Foreskin keratinocyte (primary cell): ENCODE measurements at places on chromosomes 13 and 19. TPM values are rescaled to one million over a fixed set of nuclear protein-coding genes. Genes with fewer than 3 reads are reported as not detected.

DNA sequence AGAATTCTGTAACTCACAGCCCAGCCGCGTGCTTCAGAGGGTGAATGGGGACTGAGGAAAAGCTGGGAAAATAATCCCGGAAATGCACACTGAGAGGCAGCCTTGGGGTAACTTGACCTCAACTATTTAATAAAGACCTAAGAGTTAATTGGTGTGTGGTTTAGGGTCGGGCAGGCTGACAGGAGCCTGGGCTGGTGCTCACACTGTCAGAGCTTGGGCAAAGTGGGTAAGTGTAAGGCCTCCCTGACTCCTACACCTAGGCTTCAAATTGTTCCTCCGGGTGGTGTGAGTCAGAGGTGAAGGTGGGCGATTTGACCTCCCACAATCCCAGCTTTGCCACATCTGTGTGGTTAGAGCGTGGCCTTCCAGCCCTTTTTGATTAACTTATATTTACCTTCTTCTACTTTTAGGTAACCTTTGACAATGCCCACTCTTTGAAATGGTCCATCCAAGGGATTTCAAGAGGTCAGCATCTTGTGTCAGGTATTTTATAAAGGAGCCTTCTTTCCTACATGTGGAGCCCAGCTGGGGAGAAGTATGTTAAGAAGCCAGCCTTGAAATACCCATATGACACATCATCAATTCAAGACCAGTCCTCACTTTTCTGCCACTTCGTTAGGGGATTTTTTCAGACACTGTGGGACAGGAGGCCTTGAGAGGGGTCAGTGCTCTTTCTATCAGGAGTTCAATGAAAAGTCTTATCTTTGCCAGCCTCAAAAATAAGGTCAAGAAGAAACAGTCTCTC is 114.2 kb downstream of the NUFIP1 start:
- DNase-seq: no peak

DNA sequence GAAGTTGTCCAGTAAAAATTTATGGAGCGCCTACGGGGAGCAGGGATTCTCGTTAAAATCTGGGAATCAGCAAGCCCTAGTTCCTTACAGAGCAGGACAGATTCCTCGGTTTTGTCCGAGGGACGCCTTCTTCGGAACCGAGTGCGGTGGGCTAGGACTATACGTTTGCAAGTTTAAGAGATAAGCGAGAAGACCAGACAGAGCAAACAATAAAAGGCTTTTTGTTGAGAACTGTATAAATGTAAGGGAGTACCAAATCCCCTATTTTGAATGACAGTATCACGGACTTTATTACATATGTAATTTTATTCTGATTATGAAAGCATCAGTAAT is 971 bp upstream of the ANKRD10 start:
- DNase-seq: no peak

GRCh38 chr13:111048387-111048786 is 66.7 kb upstream of the ARHGEF7 start:
- no peak for DNase-seq

DNA sequence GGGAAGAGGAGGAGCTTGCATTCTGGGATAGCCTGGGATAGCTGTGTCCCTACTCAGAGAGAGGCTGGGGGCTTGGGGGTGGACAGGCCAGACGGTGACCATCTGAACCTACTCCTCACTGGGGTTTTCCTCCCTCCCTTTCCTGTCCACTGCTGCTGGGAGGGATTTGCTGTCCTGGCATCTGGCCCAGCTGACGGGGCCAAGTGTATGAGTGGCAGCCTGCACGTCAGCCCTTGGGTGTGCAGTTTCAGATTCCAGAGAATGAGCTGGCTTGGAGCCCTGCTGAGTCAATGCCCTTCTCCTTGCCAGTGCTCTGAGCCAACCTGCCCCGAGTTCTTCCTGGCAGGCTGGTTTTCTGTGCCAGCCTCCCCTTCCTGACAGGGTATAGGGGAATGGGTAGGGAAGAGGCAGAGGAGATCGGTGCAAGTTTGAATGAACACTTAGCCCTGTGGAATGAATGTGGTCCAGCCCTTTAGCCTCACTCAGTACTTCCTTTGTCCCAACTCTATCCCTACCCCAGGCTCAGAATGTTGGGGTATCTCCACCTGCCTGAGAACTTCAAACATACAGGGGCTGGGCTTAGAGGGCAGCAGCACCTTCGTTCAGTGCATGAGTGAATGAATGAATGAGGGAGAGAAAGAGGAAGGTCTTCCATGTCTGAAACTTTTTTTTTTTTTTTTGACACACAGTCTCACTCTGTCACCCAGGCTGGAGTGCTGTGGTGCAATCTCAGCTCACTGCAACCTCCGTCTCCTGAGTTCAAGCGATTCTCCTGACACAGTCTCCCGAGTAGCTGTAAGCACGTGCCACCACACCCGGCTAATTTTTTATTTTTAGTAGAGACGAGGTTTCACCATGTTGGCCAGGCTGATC is 1.8 kb upstream of the ANGPTL4 start:
- peak; percentile 98 for DNase-seq

GRCh38 chr13:49303533-49304252 is 56.0 kb downstream of the CDADC1 start:
- DNase-seq: no peak

DNA sequence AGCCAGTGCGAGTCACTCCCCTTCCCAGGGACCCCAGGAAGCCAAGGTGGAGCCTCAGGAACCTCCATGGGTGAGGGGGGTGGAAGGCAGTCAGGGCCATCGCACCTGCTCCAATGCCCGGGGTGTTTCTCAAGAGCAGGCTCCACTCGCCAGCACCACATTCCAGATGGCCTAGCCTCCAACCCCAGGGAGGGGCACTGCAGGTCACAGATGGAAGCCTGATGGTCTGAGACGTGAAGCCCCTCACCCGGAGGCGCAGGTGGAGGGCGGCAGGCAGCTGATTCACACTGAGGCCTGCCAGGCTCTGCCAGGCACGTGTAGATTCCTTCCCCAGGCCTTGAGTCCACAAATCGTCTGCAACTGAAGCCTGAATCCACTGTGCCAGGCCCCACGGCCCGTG is 23.0 kb upstream of the ISYNA1 start:
- no peak for DNase-seq

DNA sequence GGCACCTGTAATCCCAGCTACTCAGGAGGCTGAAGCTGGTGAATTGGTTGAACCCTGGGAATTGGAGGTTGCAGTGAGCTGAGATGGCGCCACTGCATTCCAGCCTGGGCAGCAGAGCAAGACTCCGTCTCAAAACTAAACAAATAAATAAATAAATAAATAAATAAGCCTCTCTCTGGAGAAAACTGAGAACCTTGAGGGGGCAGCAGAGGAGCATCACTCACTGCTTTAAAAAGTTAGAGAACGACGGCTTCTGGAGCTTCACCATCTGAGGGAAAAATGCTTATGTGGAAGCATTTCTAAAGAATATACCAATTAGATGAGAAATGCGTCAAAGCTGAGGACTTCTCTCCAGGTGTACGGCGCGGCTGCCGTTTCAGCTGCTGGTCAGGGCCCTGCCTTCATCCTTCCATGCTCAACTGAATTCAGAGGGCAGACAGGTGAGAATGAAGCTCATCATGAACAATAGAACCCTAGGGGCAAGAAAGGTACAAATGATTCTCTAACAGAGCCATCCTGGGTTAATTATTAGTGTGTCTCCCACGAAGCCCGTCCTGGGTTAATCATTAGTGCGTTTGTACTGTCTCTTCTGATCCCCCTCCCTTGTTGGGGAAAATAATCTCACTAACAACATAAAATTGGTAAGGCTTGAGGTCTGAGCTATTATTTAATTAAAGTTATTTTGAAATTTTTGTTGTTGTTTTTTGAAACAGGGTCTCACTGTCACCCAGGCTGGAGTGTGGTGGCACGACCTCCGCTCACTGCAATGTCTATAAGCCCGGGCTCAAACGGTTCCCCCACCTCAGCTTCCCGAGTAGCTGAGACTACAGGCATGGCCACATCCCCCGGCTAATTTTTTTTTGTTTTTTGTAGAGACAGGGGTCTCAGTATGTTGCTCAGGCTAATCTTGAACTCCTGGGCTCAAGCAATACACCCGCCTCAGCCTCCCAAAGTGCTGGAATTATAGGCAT is 80.1 kb downstream of the IPO5 start:
- DNase-seq: peak; percentile 42

DNA sequence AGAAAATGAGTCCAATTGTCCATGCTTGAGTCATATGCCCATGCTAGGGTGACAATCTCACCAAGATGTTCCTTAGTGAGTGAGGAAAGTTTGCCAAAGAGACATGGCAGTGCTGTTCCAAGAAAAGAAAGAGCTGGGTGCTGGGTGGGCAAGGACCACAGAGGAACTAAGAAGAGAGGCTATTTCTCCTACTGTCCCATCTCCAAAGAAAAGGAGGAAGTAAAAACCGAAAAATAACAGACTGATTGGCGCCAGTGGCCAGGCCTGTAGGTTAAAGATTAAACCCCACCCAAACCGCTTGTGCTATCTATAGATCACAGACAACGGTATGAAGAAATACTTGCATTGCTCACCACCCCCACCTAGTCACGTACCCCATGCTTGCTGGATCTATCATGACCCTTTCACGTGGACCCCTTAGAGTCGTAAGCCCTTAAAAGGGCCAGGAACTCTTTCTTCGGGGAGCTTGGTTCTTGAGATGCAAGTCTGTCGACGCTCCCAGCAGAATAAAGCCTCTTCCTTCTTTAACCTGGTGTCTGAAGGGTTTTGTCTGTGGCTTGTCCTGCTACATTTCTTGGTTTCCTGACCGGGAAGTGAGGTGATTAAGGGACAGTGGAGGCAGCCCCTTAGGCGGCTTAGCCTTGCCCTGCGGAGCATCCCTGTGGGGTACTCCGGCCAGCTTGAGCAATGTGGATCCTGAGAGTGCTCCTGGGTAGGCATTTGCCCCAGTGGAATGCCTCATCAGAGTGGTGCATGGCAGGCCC is 606.5 kb downstream of the UQCRFS1 start:
- DNase-seq: no peak

GRCh38 chr19:57512845-57513244 is 13.1 kb downstream of the ZNF773 start:
- no peak for DNase-seq

GRCh38 chr13:97333983-97334382 is 100.0 kb upstream of the RAP2A start:
- DNase-seq: no peak

DNA sequence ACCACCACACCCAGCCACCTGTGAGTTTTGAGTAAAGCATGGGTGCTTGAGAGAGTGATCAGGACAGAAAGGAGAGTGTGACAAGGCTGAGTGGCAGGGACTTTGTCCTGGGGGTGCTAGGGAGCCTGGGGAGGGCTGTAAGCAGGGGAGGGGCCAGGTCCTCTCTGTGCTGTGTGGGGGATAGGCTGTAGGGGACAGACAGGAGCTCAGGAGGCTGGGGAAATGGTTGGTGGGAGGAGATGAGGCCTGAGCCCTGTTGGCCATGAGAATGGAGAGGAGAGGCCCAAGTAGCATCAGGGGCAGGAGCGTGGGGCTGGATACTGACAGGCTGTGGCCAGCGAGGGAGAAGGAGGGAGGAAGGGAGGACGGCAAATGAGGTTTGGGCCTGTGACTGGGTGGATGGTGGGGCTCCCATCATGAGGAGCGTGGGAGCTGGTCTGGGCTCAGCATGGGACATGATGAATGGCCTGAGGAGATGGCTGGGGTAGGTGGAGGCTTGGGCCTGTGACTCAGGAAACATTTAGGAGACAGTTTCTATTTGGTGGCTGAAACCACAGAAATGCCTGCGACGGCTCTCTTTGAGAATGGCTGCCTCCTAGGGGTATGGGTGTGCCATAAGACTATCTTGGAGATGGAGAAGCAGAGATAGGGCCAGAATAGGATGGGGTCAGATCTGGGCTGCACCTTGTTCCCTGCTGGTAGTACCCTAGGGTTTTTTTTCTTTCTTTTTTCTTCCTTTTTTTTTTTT is 25.0 kb downstream of the GRIN2D start:
- peak; percentile 15 for DNase-seq

DNA sequence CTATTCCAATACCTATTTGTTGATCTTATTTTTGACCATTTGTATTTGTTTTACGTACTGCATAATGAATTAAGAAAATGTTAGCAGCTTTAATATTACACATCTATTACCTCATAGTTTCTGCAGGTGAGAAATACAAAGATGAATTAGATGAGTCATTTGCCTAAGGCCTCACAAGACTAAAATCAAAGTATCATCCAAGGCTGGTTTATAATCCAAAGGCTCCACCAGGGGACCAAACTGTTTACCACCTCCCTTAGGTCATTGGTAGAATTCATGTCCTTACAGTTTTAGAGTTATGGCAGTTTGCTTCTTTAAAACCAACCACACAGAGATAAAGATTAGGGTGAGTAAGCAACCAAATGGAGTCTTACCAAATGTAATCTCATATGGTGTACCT is 848.1 kb downstream of the SLITRK6 start:
- DNase-seq: peak; percentile 61

DNA sequence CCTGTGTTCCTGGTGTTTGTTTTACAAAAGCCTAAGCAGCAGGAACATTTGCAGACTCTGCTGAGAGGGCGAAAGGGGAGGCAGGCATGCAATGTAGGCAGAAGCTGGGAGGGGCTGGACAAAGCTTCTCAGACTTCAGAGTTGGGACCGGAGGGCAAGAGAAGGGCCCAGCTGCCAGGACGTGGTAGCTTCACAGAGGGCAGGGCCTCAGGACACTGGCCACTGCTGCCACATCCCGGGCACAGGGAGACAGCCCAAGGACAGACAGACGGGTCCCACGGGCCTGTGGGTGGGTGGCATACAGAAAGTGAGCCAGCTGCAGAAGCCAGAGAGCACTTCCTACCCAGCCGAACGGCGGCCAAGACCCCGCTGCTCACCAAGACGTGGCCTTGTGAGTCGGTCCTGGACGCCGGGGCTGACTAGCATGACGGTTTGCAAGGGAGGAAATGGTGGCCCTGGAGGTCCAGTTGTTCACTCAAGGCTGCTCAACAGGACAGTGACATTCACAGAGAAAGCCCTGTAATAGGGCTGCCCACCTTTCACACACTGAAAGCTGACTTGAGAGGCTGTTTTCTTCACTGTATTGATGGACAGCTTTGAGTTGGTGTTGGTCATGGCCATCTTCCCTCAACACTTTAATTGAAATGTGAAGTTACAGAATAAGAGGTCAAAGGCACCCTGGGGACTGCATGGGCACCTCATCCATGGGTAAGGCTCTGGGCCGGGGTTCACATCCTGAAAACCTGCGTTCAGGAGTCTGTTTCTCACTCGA is 23.7 kb upstream of the TFDP1 start:
- no peak for DNase-seq

The TUBGCP3 gene
- total RNA-seq: 26.4 and 28.3 TPM in 2 replicates

The PDX1 gene
- not detected in 2 replicates for total RNA-seq

The KL gene
- not detected in 2 replicates for total RNA-seq
